ENCODE measurements at places on chromosomes 2 and 18.

DNA sequence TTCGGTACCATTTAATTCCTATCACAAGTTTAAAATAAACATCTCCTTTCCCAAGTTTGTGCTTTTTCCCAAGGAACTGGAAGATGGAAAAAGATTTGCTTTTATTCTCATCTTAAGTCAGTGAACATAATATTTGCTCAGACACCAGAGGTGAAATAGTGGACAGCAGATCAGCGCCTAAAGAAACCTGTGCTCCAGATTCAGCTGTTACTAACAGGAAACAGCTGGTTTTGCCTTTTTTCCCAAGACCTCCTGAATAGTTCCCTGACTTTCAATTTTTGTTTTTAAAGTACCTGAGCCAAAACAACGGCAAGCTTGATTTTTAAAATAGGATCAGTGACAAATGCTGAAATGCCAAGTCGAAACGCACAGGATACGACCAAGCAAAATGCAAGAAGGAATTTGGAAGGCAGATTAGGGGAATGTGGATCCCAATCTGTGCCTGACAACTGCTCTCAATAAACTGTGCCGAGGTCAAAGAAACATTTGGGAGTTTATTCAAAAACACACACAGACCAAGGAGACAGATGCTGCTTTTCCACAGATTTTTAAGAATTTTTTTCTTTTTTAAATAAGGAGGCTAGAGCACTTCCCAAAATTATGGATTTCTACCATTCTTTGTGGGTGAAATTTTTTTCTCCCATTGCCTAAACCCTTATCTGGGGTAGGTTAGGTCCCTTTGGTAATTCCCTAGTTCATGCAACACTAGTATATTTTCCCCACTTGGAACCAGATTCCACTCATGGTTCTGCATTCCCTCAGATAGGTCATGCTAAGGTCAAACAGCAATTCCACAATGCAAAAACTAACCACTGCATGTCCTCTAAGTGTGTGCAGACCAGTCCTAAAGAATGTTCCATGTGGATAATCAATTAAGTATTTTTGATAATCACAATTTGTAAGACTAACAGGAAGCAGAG lies 121.5 kb upstream of the PDE1A start:
- peak; percentile 41 for DNase-seq

DNA sequence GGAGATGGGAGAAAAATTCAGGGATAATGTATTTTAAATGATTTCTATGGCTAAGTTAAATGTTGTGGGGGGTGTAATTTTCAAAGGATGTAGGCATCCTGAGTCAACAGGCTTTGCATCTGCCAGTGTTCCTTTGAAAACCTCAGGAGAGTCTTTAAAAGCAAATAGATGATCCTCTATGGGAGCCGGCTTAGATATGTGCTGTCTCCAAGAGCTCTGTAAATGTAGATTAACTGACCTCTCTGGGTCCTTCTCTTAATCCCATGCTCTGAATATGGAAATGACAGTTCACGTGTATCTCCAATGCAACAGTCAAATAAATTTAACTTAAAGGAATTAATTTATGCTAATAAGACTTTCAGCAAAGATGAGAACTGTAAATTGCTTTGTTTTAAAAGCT lies 292.7 kb downstream of the ERBB4 start:
- no peak for DNase-seq

DNA sequence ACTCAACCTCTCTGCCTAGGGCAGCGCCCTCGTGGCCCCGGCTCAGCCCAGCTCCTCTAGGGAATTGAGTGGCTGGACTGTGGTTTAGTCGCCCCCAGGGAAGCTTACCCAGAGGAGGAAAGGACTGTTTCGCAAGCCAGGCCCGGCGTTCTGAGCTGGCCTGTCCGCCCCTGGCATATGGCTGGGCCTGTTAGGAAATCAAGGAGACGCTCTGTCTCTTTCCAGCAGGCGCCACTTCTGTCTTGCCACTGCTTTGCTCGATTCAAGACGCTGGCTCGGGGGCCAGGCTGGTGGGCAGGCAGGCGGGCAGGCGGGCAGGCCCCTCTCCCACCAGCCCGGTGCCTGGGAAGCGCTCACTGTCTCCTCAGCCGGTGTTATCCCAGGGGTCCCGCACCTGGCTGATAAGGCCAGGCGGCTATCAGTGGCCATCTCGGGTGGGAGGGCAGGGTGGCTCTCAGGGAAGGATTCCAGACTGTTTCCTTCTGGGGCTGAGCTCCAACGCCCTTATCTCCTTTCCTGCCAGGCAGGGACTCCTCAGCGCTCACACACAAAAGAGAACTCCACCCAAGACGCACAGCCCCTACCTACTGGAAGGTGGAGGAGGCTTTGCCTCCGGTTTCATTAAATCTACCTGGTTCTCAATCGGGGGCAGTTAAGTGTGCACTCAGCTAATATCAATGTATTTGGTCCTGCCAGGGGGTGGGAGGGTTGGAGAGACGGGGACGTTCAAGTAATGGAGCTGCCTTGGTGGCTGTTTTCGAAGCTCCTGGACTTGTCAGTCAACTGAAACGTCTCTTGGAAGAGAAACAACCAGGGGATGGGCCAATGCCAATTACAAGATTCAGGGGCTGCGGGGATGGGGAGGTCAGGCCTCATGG lies 109.1 kb downstream of the SMAD7 start:
- no peak for DNase-seq

DNA sequence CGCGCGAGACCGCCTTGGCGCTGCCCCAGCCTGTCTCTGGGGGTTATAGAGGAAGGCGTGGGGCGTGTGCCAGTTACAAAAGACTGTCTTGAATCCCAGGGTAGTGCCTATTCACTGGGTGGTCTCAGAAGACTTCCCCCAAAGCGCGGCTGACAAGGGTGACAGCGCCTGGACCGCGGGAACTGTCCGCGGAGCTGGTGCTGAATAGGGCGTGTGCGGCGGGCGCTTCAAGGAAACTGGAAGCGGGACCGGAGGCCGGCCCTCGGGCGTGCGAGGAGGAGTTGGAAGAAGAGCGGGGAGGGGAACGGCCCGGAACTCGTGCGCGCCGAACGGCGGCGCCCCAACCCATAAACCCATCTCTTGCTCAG lies 2.3 kb downstream of the EGR4 start:
- DNase-seq: peak; percentile 54

GRCh38 chr2:170465241-170465640 lies 249.9 kb upstream of the SP5 start:
- DNase-seq: peak; percentile 34

- DNase-seq: no peak
Measured at GRCh38 chr18:75586130-75586889, 158.8 kb upstream of the SMIM21 start.

GRCh38 chr2:149313512-149313972 lies 16.8 kb upstream of the LYPD6 start:
- DNase-seq: peak; percentile 47

DNA sequence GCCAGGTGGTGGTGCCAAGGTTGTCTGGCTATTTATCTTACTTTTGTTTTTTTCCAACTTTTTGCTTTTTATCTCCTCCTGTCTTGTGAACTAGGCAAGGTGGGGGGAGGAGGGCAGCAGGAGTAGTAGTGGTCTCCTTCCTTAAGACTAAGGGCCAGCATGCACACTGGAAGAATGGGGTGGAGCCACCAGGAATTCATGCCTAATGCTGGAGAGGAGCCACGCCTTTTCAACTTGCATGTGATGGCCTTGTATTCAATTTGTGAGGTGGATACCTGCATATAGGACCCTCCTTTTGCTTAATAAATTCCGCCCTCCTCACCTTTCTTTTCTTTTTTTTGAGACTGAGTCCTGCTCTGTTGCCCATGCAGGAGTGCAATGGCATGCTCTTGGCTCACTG lies 37.6 kb upstream of the CLASP1 start:
- no peak for DNase-seq

GRCh38 chr2:158006961-158007719 lies 94.5 kb upstream of the UPP2 start:
- peak; percentile 6 for DNase-seq

DNA sequence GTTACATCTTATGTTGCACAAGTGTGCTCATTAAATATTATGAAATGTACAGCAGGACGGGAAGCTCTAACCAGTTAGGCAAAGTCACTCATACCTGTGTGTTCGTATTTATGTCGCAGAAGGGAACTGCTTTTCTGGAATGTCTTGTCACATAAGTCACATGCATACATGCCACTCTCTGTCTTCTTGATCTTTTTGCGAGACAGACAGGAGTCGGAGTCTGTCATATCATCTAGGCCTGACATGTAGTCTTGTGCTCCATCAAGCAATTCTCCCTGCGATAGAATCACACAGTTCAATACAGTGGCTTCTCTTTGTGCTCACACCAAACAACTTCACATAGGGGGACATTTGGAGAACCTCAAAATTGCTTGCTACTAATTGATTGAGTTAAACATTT lies 123.6 kb downstream of the ZEB2 start:
- DNase-seq: no peak

DNA sequence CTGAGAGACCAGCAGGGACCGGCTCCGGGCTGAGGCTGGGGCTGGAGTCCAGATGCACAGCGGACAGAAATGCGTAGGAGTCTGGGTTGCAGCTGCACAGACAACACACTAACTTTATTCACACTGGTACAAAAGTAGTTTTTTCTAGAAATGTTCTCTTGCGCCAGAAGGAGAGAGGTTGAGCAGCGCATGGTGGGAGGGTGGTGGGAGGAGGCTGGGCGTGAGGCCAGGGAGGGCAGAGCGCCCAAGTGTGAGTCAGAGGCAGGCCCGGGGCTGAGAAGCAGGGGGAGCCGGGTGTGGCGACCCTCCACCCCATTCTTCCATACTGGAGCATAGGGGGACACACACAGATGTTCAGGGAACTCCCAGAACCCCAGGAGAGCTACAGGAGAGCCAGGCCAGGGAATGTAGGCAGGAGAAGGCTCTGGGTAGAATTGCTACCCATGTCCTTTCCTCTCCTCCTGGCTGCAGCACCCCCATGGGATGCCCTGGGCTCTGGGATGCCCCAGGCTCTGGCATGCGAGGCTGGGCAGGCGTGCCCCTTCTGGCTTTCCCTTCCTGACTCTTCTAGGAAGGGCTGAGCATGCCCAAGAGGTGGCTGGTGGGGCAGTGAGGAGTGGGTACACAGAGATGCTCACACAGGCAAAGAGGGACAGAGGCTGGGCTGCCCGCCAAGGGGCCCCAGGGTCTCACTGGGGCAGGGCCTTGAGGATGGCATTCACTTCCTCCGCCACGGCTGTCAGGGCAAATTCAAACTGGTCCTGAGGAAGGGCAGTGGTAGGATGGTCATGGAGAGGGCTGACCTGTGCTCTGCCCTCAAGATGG lies 10.6 kb downstream of the DNAJB2 start:
- DNase-seq: peak; percentile 97

- DNase-seq: no peak
Measured at GRCh38 chr2:96771796-96772618, 11.3 kb downstream of the CNNM4 start.

- peak; percentile 45 for DNase-seq
Measured at GRCh38 chr2:67500541-67500940, 103.4 kb downstream of the ETAA1 start.

- DNase-seq: no peak
Measured at GRCh38 chr2:191670076-191670475, 7.9 kb upstream of the NABP1 start.

GRCh38 chr2:221402072-221402471 lies 170.0 kb downstream of the EPHA4 start:
- peak; percentile 74 for DNase-seq

DNA sequence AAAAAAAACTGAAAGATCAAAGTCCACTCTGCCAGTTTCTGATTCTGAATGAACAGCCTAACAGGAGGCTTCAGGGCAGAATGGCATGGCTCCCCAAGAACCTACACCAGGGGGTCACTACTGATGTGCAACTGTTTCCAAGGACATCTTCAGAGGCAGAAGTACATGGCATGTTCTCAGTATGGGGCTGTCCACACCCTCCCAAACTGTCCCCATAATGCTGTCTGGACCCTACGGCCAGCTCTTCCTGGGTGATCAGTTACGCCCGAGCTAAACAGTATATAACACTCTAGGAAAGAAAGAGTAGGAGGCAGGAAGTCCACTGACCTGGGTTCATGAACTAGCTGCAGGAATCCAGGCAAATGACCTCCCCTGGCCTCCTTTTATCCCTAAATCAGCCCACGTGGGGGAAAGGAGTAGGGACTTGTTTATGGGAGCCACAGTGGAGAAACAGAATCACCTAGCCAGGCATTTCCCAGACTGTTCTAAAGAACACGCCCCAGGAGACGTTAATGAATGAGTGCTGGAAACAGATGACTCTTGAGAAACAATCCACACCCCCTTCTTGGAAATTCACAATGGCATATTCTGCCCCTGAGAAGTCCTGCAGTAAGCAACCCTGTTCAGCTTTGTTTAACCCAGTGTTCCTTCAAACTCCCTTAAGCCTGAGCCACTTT lies 2.5 kb downstream of the TMBIM1 start:
- DNase-seq: peak; percentile 67

GRCh38 chr2:64164629-64165028 lies 20.4 kb upstream of the PELI1 start:
- DNase-seq: no peak

DNA sequence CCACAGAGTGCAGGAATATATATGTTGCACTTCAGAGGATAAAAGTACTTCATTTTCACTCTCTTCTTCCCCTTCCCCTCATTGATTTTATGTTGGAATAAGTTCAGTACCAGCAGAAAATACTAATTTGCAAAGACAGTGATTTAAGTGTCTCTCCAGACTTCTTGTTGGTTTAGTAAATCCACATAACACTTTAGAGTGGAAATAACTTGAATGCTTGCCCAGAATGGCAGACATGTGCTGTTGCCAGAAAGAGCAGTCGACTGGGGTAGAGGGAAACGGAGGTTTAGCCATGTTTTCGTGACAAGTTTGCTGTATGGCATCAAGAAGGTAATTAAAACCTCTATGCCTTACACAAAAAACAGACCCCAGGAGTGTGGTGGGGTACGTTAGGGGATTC lies 246.0 kb upstream of the CXCR4 start:
- DNase-seq: peak; percentile 19

DNA sequence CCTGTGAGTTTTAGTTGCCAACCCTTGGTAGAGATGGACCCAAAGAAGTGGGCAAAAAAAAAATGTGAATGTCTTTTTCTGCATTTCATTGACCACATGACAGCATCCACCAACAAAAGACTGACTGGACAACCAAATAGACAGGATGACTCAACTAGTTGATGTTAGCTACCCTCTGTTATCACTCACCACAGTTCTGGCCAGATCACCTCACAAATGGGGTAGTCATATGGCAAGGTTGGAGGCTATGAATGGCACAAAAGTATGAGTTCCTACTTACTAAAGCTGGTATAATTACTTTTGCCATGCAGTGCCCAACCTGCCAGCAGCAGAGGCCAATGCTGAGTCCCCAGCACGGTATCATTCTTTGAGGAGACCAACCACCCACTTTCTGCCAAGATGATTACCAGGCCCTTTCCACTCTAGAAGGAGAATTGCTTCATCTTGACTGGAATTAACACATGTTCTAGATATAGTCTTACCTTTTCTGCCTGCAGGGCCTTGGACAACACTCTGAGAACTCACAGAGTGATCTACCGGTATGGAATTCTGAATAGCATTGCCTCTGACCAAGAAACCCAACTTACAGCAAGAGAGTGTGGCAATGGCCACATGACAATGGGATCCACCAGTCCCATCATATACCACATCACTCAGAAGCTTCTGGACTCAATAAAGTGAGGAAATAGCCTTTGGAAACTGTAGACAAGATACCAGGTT lies 20.1 kb upstream of the TCF7L1 start:
- no peak for DNase-seq

- DNase-seq: no peak
Measured at GRCh38 chr2:190927301-190927700, 46.7 kb downstream of the GLS start.

All from fibroblast of lung (primary cell).